ENCODE measurements at places on chromosomes 1 and 21.
A peak's percentile ranks its signal among the peaks of the same experiment; 100 is the strongest.

DNA sequence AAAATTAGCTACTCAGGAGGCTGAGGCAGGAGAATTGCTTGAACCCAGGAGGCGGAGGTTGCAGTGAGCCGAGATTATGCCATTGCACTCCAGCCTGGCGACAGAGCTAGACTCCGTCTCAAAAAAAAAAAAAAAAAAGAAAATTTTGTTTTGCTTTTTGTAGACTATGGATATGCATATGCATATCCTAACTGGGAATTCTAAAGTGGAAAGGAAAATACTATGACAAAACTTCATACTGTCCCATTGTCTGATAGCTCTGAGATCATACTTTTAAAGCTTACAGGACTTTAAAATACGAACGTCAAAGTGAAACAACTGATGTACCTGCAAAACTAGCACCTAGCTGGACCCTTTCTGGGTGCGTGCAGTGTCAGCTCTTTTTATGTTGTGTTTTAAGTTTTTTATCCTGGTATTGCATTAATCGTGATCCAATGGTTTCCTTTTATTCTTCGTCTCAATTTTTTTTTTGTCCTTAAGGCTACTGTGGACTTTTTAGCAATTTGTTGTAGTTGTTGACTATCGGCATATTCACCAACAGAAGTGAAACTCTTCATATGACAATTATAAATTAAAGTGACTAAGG is 19.2 kb downstream of the SPRTN start:
- DNase-seq, result no peak

- peak; percentile 75 for DNase-seq
These were observed 408.3 kb upstream of the PLXNA2 start for GRCh38 chr1:208652296-208653160.

- peak; percentile 91 for DNase-seq
These were observed 9.2 kb downstream of the FCMR start for GRCh38 chr1:206912445-206913095.

- peak; percentile 56 for DNase-seq
These were observed 17.5 kb downstream of the NEK7 start for GRCh38 chr1:198174297-198174696.

DNA sequence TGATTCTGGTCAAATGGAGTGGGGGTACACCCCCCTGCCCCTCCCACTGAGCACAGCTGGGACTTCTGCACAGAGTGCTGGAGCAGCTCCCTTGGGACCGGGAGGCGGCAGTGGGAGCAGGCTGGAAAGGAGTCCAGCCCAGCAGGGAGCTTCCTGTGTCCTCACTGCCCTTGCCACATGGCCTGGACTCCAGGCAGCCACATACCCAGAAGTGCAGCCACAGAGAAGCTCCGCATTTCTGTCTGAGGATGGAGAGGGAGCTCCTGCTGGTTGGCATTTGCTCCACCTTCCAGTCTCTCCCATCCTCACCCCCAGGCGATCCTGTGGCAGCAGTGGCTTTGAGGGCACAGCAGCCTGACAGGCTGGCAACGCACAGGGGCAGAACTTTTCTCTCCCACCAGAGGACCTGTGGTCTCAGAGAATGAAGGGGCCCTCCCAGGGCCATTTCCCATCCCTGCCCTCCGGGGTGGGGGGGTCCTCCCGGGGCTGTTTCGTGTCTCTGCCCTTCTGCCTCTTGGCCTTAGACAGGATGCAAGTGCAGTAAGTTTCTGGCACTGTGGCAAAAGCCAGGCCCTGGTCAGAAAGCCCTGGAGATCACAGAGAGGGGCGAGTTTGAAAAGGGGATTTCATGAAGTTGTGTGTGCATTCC is 103.6 kb upstream of the COL6A1 start:
- DNase-seq, result no peak

- peak; percentile 41 for DNase-seq
These were observed 97.5 kb upstream of the COG2 start for GRCh38 chr1:230544758-230545157.

DNA sequence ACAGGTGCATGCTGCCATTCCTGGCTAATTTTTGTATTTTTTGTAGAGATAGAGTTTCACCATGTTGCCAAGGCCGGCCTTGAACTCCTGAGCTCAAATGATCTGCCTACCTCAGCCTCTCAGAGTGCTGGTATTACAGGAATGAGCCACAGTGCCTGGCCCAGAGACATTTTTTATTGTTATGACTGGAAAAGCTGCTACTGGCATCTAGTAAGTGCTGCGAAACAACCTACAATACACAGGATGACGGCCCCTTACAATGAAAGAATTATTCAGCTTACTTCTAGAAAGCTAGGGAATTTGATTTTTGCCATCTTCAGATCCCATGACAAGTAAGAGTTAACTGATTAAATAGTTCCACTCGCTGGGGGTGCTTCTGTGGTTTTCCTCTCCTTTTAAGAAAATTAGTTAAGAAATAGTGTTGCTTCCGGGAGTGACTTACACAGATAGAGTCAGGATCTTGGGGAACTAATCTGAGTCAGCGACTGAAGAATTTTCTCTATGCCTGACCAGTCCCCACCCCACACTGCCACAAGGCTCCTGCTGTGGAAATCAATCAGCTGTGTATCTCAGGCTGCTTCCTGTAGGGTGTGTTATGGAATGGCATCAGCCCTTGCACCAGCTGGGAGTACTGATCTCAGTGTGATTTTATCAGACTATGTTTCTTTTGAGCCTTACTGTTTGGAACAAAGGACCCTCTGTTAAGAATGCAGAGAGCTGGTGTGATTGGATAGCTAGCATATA is 93.0 kb upstream of the BMP8A start:
- DNase-seq, result peak; percentile 63

DNA sequence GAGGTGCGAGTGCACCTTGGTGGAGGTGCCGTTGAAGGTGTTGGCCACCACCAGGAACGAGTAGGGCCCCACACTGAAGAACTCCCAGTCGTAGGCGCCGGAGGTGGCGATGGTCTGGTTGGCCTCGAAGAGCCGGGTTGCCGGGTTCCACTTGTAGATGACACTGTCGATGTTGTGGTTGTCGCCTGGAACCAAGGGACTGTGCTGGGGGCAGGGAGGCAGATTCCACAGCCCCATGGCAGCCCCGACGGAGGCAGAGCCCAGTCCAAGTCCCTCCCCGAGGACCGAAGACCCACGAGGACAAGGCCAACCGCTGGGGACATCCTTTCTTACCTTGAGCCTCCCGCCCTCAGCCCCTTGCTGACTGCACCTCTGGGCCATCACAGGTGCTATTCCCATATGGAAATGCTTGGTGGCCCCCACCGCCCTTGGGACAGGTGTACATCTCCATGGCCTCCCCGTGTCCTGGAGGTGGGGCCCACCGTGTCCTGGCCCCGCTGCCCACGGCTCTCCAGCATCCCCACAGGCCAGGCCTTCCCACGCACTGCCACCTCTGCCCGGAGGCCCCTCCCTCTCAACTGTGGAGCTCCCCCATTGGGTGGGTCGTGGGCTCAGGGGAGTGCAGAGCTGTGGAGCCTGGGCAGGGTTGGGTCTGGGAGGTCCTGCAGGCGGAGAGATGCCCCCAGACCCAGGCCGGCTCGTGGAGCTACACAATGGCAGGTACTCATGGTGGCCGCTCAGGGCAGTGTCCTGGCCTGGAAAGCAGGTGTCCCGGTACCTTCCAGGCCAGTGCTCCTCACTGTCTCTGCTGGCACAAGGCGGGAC is 17.9 kb downstream of the KRTAP10-1 start:
- DNase-seq, result no peak

- no peak for DNase-seq
These were observed 25.8 kb upstream of the CCN1 start for GRCh38 chr1:85554630-85555327.

- DNase-seq, result no peak
These were observed 653.4 kb downstream of the KIF26B start for GRCh38 chr1:245807954-245808719.
